ENCODE measurements at places on chromosomes 13 and 19. TPM values are rescaled to one million over a fixed set of nuclear protein-coding genes. Genes with fewer than 3 reads are reported as not detected.

The LRRC8E gene
- 2.6 TPM for total RNA-seq

The CFAP97D2 gene
- not detected for total RNA-seq

The UFM1 gene
- 83.6 TPM for total RNA-seq

The ASF1B gene
- 0.26 TPM for total RNA-seq

The TOMM40 gene
- 24.4 TPM for total RNA-seq

The ZNF700 gene
- 7.4 TPM for total RNA-seq

The IFI30 gene
- total RNA-seq, result 8.8 TPM

The ZNF490 gene
- 8.0 TPM for total RNA-seq

The CGB5 gene
- total RNA-seq, result not detected

The DZIP1 gene
- total RNA-seq, result 29.5 TPM

The LHFPL6 gene
- 42.4 TPM for total RNA-seq

The MEIOSIN gene
- not detected for total RNA-seq

The DOHH gene
- total RNA-seq, result 10.3 TPM

The C19orf67 gene
- total RNA-seq, result not detected

The CEACAM16 gene
- not detected for total RNA-seq

The ZNF560 gene
- total RNA-seq, result 3.3 TPM

The ELSPBP1 gene
- total RNA-seq, result not detected

The FGF21 gene
- not detected for total RNA-seq

The APOC1 gene
- total RNA-seq, result 8.0 TPM

All from fibroblast of lung (primary cell).